ENCODE measurements at places on chromosomes 16 and 17.
A peak's percentile ranks its signal among the peaks of the same experiment; 100 is the strongest.

- DNase-seq: no peak
These were observed 3.6 kb downstream of the LRRC59 start for GRCh38 chr17:50393700-50394099.

DNA sequence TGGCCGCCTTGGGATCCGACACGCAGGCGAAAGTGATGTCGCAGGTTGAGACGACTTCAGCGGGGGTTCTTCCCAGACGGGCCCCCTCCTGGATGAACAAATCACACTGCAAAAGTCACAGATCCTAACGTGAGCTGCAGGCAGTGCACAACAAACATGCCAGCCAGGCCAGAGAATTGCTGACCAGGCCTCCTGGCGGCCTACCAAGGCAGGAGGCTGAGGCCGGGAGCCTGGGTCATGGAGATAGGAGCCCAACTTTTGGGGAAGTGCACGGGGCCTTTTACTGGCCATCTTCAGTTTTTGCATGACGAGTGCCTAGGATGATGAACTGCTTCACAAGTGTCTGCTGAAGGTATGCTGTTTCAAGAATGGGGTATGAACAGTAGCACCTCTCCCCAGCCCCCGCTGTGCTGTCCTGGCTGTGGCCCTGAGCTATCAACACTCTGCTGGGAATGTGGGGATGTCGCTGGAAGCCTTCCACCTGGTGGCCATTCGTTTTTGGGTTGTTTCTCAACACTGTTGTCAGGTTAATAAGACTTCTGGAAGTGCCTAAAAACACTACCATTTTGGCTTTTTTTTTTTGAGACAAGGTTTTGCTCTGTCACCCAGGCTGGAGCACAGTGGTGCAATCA lies 12.2 kb upstream of the ROGDI start:
- no peak for DNase-seq

DNA sequence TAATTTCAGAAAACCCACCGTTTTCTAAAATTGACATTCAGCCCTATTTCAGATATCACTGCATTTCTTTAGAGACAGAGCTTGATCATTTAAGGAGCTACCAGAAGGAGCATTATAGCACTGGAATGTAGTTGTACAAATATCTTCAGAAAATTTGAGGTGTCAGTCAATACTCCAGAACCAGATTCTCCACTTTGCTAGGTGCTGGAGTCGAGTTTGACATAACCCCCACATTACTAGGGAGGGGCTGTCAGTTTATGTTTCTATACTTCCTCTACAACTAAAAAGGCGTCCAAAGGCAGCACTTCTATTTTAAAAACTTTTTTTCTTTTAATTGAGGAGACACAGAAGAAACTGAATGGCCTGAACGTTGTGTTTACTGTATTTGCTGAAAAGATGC lies 892 bp upstream of the KIAA0513 start:
- DNase-seq: no peak

DNA sequence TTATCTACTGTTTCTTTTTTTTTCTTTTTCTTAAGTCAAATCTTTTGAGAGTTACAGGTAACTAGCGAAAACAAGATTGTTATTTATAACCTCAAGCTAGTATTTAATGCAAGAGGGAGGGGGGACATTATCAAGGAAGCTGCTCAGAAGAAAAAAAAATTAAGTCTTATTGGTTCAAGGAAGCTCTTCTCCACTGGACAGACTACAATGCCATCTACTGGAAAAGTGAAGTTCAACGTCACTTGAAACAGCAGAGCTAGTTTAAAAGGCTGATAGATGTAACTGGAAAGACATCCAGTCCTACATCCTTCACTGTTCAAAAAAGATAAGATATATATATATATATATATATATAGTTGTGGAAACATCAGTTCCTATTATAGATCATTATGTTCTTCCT lies 418.0 kb upstream of the PSMD7 start:
- DNase-seq: no peak

DNA sequence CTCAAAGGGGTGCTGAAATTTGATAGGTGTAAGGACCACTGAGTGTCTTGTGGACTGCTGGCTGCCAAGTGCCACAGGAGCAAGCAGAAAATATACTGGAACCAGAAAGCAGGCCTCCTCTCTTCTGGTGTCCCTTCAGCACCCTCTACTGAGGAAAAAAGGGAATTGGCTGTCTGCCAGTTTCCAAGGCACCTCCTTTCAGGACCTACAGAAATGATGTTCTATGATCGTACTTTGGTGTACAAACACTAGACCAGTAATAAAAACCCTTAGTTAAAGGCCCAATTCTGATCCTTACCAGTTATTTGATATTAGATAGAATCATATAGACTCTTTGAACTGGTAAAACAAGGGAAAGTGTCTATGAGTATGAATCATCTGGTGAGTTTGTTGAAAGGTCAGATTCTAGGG lies 35.8 kb upstream of the BCAS3 start:
- DNase-seq: peak; percentile 27

GRCh38 chr17:31688701-31689100 lies 170.3 kb downstream of the COPRS start:
- no peak for DNase-seq

- no peak for DNase-seq
These were observed 11.3 kb downstream of the SLC4A1 start for GRCh38 chr17:44256671-44257070.

- no peak for DNase-seq
These were observed 472 bp upstream of the NME2 start for GRCh38 chr17:51165680-51166197.

DNA sequence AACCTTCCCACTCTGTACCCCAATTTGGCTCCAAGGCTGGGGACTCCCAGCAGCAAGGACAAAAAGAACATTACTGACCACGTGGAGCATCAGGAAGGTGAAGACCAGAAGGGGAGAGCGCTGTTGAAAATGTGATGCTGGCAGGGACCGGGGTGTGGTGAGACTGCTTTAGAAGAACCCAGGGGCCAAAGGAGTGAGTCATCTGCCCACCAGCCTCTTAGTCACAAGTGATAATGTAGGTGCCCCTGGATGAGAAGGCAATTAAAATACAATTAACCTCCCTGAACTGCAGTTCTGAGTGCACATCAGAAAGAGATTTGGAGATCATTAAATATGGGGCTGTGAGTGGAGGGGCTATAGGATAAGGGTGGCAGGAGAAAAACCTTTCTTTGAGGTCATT lies 366.6 kb upstream of the CCL2 start:
- no peak for DNase-seq

GRCh38 chr17:36127199-36127893 lies 23.7 kb downstream of the CCL4 start:
- no peak for DNase-seq

GRCh38 chr17:21171970-21172510 lies 41.9 kb downstream of the TMEM11 start:
- DNase-seq: no peak

- no peak for DNase-seq
These were observed 4.6 kb downstream of the CARMIL2 start for GRCh38 chr16:67649494-67649931.

GRCh38 chr17:65630502-65630901 lies 69.1 kb upstream of the AXIN2 start:
- no peak for DNase-seq

- DNase-seq: no peak
These were observed 1.7 kb upstream of the KPNA2 start for GRCh38 chr17:68033636-68034451.

- peak; percentile 78 for DNase-seq
These were observed 654 bp downstream of the LASP1 start for GRCh38 chr17:38870259-38871165.

- DNase-seq: no peak
These were observed 705.5 kb downstream of the CDH11 start for GRCh38 chr16:64416216-64417005.

- DNase-seq: peak; percentile 17
These were observed 11.9 kb downstream of the SBK1 start for GRCh38 chr16:28304214-28304613.

DNA sequence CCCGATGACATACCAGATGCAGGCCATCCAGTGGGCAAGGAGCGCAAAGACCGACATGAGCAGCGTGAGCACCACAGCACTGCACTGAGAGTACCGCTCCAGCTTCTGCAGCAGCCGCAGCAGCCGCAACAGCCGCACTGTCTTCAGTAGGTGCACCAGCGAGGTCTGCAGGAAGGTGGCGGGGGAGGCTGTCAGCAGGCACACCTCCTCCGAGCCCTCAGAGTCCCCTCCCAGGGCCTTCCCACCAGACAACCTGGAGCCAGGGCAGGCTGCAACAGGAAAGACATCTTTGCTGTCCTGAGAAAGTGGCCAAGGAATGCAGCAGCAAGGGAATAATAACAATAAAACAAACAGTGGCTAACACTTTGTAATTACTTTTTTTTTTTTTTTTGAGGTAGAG lies 9.1 kb downstream of the KCNH4 start:
- no peak for DNase-seq

DNA sequence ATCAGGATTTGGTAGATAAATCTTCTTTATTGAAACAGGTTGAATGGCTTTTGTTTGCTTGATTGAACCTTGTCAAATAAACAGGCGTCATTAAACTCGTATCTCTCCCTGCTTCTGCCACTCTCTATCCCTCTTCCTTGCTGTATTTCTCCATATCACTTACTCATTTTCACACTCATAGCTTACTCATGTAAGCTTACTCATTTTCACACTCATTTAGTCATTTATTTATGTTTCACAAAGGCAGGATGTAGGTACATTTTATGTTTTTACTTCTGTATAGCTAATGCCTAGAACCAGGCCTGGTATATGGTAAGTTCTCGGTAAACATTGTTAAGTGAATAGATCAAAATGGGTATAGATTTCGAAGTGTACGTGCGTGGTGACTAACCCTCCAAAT lies 450.0 kb downstream of the PMP22 start:
- DNase-seq: no peak

DNA sequence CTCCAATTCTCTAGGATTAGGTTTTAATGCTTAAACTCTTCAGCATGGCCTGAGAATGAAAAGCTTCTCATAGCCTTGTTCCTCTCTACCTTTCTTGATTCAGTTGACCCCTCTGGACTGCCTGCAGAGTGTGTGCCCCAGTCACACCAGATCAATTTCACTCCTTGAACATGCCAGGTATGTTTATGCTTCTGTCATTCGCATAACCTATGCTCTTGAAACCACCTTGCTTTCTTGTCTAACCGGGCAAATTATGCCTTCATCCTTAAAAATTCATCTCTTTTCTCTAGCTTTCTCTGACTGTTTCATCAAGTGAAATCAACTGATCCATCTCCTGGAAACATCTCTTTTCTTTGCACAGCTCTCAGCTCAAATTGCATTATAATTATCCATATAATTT lies 42.3 kb downstream of the CDH11 start:
- no peak for DNase-seq

- no peak for DNase-seq
These were observed 174.2 kb downstream of the STX8 start for GRCh38 chr17:9401434-9401833.

- DNase-seq: no peak
These were observed 22.3 kb downstream of the BAIAP2 start for GRCh38 chr17:81057079-81057730.

- DNase-seq: no peak
These were observed 45.9 kb downstream of the JPH3 start for GRCh38 chr16:87648236-87648635.

DNA sequence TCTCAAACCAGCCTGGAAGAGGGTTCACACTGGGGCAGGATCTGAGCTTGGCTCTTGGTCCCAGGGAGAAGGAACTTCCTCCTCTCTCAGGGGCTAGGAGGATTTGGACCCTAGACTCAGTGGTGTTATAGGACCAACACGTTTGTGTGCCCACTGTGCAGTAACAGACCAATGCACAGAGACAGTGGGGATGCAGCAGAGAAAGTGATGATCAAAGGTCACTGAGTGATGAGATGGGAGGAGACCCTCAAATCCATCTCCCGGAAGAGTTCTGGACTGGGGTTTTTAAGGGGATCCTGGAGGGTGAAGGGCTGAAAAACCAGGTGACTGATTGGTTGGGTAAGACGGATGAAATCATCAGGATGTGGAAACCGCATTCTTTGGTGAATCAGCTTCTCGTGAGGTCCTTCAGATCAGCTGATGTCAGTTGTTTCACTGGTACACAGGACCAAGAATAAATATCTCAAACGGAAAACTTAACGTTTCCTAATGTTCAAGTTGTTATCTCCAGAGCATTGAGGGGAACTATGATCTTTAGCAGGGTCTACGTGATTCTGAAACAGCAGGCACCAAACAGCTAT lies 3.3 kb upstream of the VAC14 start:
- no peak for DNase-seq

DNA sequence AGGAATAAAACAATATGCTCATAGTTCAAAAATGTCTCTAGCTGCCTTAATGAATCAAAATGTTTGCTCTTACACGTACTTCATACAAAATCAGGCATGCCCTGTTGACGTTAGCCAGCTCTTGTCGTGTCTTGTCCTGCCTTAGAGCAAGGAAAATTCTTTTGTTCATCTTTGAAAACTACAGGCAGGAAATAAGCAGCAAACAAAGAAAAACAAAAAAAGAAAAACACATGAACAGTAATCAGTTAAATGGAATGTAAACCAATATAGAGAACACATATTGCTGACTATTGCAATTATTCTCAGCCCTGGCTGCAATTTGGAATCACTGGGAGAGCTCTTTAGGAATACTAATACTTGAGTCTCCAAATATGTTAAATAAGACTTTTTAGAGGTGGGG lies 1.7 kb downstream of the CAPNS2 start:
- DNase-seq: no peak

- no peak for DNase-seq
These were observed 8.2 kb downstream of the STX1B start for GRCh38 chr16:31002250-31002700.

DNA sequence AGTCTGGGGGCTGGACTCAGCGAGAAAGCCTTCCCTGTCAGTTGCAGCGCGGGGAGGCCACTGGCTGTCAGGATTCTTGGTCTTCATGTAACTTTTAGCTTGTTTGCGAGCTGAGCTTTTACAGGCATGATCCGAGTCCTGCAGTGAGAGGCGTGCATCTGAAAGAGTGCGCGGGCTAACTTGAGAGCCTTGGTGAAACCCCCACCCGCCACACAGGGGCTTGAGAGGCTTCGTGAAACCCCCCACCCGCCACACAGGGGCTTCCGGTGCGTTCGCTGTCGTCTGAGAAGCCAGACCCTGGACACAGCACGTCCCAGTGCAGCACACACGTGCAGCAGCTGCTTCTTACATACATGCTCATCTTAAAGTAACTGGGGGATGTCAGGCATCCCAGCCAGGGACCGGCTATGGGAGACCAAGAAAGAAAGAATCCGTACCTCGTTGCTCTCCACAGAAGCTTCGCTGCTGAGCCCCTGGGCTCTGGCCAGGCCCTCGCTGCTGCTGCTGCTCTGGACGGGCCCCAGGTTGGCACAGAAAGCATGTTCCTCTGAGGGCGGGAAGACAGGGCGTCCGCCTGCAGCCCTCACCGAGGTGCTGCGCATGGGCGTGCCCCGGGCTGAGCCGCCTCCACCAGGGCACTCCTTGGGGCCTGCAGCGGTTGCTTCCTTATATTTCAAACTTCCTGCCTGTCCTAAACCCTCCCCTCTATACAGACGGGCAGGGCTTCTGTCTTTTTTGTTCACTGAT lies 7.8 kb downstream of the NUDT16L1 start:
- no peak for DNase-seq

- no peak for DNase-seq
These were observed 45.9 kb downstream of the SRCIN1 start for GRCh38 chr17:38559880-38560230.

GRCh38 chr17:79948945-79949655 lies 86.6 kb downstream of the TBC1D16 start:
- no peak for DNase-seq
